ENCODE measurements at places on chromosomes 12 and 14. TPM values are rescaled to one million over a fixed set of nuclear protein-coding genes. Genes with fewer than 3 reads are reported as not detected.

The SERPINA1 gene
- 15.8 TPM for total RNA-seq

The CBX5 gene
- total RNA-seq, result 72.2 TPM

The TRPV4 gene
- 4.8 TPM for total RNA-seq

The TEX52 gene
- not detected for total RNA-seq

The RNF212B gene
- total RNA-seq, result not detected

The KRT85 gene
- under 0.01 TPM for total RNA-seq

The EIF4B gene
- 1,075 TPM for total RNA-seq

The RNASE7 gene
- not detected for total RNA-seq

The TSPAN9 gene
- 16.6 TPM for total RNA-seq

The LHX5 gene
- not detected for total RNA-seq

The DIO3 gene
- 0.52 TPM for total RNA-seq

The ZCRB1 gene
- 48.5 TPM for total RNA-seq

The SPTB gene
- total RNA-seq, result 0.13 TPM

The PLA2G1B gene
- total RNA-seq, result not detected

The B3GNT4 gene
- 0.26 TPM for total RNA-seq

The NOS1 gene
- not detected for total RNA-seq

The FLVCR2 gene
- 2.9 TPM for total RNA-seq

The PYGL gene
- 95.0 TPM for total RNA-seq
